Caco-2 (cell line): ENCODE measurements at places on chromosomes 1 and 21. TPM values are rescaled to one million over a fixed set of nuclear protein-coding genes. Genes with fewer than 3 reads are reported as not detected.

The RGS18 gene
- not detected in 2 replicates for total RNA-seq

DNA sequence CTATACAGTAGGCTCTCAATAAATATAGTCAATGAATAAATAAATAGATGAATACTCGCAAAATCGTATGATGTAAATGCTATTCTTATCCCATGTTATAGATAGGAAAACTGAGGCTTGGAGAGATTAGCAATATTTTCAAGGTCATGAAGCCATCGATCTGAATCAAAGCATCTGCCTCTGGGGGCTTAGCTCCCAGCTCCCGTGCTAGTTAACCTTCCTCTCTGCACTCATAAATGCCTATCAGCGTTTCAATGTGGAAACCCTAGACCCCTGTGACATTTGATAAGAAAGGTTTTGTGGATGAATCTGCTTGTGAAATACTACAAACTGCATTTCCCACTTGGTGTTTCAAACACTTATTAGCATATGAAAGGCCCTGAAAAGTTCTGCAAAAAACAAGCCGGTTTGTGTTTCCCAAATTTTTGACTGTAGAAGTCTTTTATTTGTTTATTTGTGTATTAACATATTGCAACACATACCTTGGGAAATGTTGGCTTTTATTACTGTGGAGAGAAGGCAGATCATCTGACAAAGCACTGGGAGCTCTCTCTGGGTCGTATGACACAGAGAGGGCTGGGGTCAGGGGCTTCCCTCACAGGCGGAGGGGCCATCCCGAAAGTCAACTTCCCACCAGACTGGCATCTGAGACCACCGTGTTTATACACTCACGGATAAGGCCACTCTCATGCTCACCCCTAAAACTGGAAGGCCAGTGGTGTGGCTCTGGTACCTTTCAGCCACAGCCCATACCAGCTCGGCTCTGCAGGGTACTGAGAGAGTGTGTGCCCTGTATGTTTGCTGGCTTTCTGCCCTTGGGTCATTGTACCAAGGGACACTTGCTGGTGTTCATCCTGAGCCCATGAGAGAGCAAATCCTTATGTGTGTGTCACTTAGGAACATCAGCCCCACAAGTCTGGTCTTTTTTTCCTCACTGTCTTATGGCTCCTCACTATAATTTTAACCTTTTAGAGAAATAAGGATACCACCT lies 993 bp upstream of the PROK1 start:
- no peaks in the 10 kb centered on the region for H3K27me3 ChIP-seq
- no peak overlapping the region for H3K4me3 ChIP-seq
- H3K36me3 ChIP-seq, result no peaks in the 10 kb centered on the region
- no peaks in the 10 kb centered on the region for H3K4me1 ChIP-seq
- no peak for DNase-seq

The LRRC38 gene
- not detected in 2 replicates for total RNA-seq

The S100A12 gene
- total RNA-seq, result not detected in 2 replicates

GRCh38 chr21:42190486-42190863 lies 28.5 kb upstream of the ABCG1 start:
- no peaks in the 10 kb centered on the region for H3K4me1 ChIP-seq
- no peak overlapping the region for H3K27ac ChIP-seq
- H3K4me3 ChIP-seq, result no peak overlapping the region
- DNase-seq, result no peak
- no peaks in the 10 kb centered on the region for H3K36me3 ChIP-seq
- no peaks in the 10 kb centered on the region; the same call in 1 of the 2 replicates for H3K27me3 ChIP-seq

- H3K36me3 ChIP-seq, result no peaks in the 10 kb centered on the region
- no peaks in the 10 kb centered on the region for H3K27me3 ChIP-seq
- H3K4me1 ChIP-seq, result no peaks in the 10 kb centered on the region
- DNase-seq, result no peak
Observed at GRCh38 chr21:42421018-42421793, 17.5 kb downstream of the UBASH3A start.

The SPRR2F gene
- not detected in 2 replicates for total RNA-seq
